Aorta (tissue), 5 donors: ENCODE measurements at places on chromosomes 3 and 15.

DNA sequence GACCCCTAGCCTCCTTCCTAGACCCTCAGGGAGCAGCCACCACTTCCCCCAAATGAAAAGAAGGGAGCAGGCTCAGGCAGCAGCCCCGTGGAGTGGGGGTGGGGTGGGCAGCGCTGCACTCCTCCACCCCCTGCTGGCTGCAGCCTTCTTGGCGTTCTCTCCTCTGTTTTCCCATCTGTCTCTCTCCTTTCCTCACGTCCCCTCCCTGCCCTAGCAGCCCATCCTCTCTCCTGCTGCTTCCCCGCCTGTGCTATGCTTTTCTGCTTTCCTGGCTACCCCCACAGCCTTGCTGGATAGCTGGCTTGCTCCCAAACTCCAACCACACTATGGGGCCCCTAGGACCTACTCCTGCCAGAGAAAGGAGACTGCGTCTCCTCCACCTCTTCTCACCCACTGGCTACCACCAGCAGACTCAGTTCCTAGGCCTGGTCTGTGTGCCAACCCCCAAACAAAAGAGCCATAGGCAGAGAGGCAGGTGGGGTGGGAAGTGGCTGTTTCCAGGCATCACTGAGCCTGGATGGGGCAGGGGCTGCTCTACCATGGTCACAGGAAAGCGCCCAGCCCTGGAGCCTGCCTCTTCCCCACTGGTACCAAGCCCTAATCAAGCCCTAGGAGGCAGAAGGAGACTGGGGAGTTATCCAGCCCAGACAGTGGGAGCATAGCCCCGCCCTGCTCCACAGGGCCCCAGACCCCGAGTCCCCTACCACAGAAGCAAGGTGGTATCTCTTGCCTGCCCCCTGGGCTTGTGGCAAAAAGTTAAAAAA is 3.4 kb upstream of the DISP2 start:
- no peaks in the 10 kb centered on the region for H3K4me1 ChIP-seq
- no peaks in the 10 kb centered on the region for H3K27me3 ChIP-seq
- H3K4me3 ChIP-seq, result no peak overlapping the region
- no peak overlapping the region for H3K27ac ChIP-seq
- no peaks in the 10 kb centered on the region for H3K36me3 ChIP-seq

DNA sequence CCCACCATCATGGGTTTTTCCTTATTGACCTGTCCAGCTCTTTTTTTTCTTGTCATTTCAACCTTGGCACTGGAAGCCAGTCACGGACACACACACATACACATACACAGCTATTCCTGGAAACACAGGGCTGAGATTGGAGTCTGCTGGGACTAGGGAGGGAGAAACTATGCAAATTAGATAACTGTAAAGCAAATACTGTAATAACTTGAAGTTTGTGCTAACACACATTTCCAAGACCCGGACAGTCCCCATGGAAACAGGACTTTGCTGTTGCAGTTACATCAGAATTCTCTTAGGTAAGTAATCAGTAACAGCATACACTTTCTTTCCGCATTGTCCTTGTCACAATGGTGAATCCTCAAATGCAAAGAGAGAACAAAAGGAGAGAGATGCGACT is 304.4 kb downstream of the KBTBD8 start:
- H3K27me3 ChIP-seq, result no peaks in the 10 kb centered on the region
- DNase-seq, result no peak
- no peak overlapping the region for H3K27ac ChIP-seq
- no peaks in the 10 kb centered on the region for H3K36me3 ChIP-seq

DNA sequence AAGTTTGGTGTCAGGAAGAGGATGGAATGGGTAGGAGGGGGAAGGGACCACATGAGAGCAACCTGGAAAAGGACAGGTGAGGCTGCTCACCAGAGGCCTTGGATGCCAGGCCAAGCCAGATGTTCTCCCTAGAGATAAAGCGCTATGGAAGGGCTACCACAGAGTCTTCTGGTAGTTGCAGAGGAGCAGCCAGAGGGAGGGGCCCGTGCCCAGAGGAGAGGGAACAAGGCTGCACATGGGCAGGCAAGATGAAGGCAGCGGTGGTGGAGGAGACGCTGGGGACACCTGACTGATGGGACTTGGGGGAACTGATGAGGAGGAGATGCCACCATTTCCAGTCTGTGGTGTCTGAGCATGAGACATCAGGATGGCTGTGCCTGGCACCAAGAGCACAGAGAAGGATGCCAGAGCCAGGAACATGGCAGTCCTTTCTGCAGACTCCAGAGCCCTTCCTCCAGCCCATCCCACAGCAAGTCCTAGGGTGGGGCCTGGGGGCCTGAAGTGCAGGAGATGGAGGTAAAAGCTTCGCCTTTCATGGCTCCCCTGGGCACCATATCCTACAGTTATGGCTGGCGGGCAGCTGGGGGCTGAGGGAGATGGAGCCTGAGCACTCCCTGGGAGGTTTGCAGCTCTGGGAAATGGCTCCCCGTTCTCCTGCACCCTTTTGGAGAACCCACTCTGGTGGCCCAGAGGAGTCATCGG is 103.0 kb downstream of the ETFA start:
- H3K4me3 ChIP-seq, result no peak overlapping the region
- H3K4me1 ChIP-seq, result no peaks in the 10 kb centered on the region
- H3K27me3 ChIP-seq, result no peaks in the 10 kb centered on the region
- H3K36me3 ChIP-seq, result peaks cover 2% of the 10 kb centered on the region

- H3K4me1 ChIP-seq, result peaks cover 3% of the 10 kb centered on the region
- H3K4me3 ChIP-seq, result no peak overlapping the region
- peaks cover 2% of the 10 kb centered on the region for H3K36me3 ChIP-seq
- H3K27me3 ChIP-seq, result no peaks in the 10 kb centered on the region
- H3K27ac ChIP-seq, result no peak overlapping the region
- no peak for DNase-seq
Observed at GRCh38 chr3:47291158-47291753, 8.5 kb downstream of the KLHL18 start.

- H3K4me3 ChIP-seq, result no peak overlapping the region
- H3K27me3 ChIP-seq, result no peaks in the 10 kb centered on the region
- H3K4me1 ChIP-seq, result no peaks in the 10 kb centered on the region
- no peak overlapping the region for H3K27ac ChIP-seq
- no peaks in the 10 kb centered on the region for H3K36me3 ChIP-seq
Observed at GRCh38 chr3:8305371-8305770, 196.3 kb upstream of the LMCD1 start.

GRCh38 chr3:10319804-10320203 is 1.1 kb downstream of the SEC13 start:
- H3K27me3 ChIP-seq, result no peaks in the 10 kb centered on the region
- peak overlapping the region; percentile 85 for H3K27ac ChIP-seq
- H3K36me3 ChIP-seq, result peaks cover 18% of the 10 kb centered on the region
- H3K4me1 ChIP-seq, result no peaks in the 10 kb centered on the region
- H3K4me3 ChIP-seq, result peak overlapping the region; percentile 95

- H3K36me3 ChIP-seq, result peaks cover under 1% of the 10 kb centered on the region
- DNase-seq, result no peak
- H3K4me3 ChIP-seq, result peak overlapping the region; percentile 68
- no peaks in the 10 kb centered on the region for H3K4me1 ChIP-seq
Observed at GRCh38 chr15:101651554-101652097, 555 bp downstream of the TM2D3 start.

- H3K4me1 ChIP-seq, result no peaks in the 10 kb centered on the region
- DNase-seq, result no peak
- no peak overlapping the region for H3K27ac ChIP-seq
- H3K4me3 ChIP-seq, result no peak overlapping the region
Observed at GRCh38 chr3:193210618-193211017, 30.4 kb upstream of the PLAAT1 start.

DNA sequence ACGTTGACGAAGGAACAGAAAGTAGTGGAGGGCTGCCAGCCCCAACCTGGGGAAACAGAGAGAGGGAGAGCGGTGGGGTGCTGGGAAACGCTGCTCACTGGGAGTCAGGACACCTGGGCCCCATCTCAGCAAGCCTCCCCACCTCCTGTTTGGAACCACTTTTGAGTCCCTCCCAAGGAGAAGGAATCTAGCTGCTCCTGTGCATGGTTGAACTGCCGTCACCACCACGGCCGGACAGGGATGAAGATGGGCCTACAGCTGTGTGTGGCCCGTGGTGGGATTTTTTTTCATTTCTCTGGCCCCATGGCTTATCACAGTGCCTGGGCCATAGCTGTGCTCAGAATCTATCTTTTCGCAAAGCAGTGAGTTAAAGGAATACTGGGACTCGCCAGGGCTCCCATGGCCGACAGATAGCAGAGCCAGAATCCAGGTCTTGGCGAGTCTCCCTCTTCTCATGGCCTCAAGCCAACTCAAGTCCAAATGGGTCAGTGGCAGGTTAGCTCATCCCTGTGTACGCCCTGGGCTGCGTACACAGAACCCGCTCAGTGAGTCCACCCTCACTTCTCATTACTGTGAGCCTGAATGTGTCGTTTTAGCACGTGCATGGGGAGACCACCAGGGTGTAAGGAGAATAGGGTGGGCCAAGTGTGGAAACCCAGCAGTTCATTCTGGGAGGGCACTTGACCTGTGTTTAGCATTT is 271.2 kb downstream of the FAM43A start:
- no peaks in the 10 kb centered on the region for H3K27me3 ChIP-seq
- H3K4me3 ChIP-seq, result no peak overlapping the region
- H3K36me3 ChIP-seq, result no peaks in the 10 kb centered on the region

GRCh38 chr3:119302697-119303551 is 8.7 kb downstream of the ARHGAP31 start:
- no peaks in the 10 kb centered on the region for H3K4me1 ChIP-seq
- no peak overlapping the region for H3K27ac ChIP-seq
- H3K4me3 ChIP-seq, result no peak overlapping the region
- H3K36me3 ChIP-seq, result no peaks in the 10 kb centered on the region

- no peak overlapping the region for H3K27ac ChIP-seq
- no peaks in the 10 kb centered on the region for H3K4me1 ChIP-seq
- H3K27me3 ChIP-seq, result no peaks in the 10 kb centered on the region
- H3K4me3 ChIP-seq, result no peak overlapping the region
- no peaks in the 10 kb centered on the region for H3K36me3 ChIP-seq
Observed at GRCh38 chr3:160778480-160778879, 22.4 kb downstream of the PPM1L start.

GRCh38 chr3:177051411-177051810 is 145.9 kb downstream of the TBL1XR1 start:
- H3K36me3 ChIP-seq, result no peaks in the 10 kb centered on the region
- H3K27me3 ChIP-seq, result no peaks in the 10 kb centered on the region
- H3K4me3 ChIP-seq, result no peak overlapping the region
- no peak for DNase-seq
- peaks cover 2% of the 10 kb centered on the region for H3K4me1 ChIP-seq

- no peak overlapping the region for H3K27ac ChIP-seq
- no peaks in the 10 kb centered on the region for H3K27me3 ChIP-seq
- no peak for DNase-seq
- no peak overlapping the region for H3K4me3 ChIP-seq
Observed at GRCh38 chr15:82040862-82041261, 5.0 kb downstream of the MEX3B start.

GRCh38 chr3:193857996-193858395 is 265.0 kb downstream of the OPA1 start:
- H3K36me3 ChIP-seq, result no peaks in the 10 kb centered on the region
- no peak overlapping the region for H3K27ac ChIP-seq
- H3K4me1 ChIP-seq, result no peaks in the 10 kb centered on the region

DNA sequence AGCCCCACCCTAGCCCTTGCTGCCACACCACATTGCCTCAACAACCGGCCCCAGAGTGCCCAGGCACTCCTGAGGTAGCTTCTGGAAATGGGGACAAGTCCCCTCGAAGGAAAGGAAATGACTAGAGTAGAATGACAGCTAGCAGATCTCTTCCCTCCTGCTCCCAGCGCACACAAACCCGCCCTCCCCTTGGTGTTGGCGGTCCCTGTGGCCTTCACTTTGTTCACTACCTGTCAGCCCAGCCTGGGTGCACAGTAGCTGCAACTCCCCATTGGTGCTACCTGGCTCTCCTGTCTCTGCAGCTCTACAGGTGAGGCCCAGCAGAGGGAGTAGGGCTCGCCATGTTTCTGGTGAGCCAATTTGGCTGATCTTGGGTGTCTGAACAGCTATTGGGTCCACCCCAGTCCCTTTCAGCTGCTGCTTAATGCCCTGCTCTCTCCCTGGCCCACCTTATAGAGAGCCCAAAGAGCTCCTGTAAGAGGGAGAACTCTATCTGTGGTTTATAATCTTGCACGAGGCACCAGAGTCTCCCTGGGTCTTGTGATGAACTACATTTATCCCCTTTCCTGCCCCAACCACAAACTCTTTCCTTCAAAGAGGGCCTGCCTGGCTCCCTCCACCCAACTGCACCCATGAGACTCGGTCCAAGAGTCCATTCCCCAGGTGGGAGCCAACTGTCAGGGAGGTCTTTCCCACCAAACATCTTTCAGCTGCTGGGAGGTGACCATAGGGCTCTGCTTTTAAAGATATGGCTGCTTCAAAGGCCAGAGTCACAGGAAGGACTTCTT is 39.1 kb downstream of the MESD start:
- no peak overlapping the region for H3K4me3 ChIP-seq
- H3K4me1 ChIP-seq, result no peaks in the 10 kb centered on the region
- DNase-seq, result no peak
- no peaks in the 10 kb centered on the region for H3K27me3 ChIP-seq
- no peak overlapping the region for H3K27ac ChIP-seq
- peaks cover 13% of the 10 kb centered on the region for H3K36me3 ChIP-seq

DNA sequence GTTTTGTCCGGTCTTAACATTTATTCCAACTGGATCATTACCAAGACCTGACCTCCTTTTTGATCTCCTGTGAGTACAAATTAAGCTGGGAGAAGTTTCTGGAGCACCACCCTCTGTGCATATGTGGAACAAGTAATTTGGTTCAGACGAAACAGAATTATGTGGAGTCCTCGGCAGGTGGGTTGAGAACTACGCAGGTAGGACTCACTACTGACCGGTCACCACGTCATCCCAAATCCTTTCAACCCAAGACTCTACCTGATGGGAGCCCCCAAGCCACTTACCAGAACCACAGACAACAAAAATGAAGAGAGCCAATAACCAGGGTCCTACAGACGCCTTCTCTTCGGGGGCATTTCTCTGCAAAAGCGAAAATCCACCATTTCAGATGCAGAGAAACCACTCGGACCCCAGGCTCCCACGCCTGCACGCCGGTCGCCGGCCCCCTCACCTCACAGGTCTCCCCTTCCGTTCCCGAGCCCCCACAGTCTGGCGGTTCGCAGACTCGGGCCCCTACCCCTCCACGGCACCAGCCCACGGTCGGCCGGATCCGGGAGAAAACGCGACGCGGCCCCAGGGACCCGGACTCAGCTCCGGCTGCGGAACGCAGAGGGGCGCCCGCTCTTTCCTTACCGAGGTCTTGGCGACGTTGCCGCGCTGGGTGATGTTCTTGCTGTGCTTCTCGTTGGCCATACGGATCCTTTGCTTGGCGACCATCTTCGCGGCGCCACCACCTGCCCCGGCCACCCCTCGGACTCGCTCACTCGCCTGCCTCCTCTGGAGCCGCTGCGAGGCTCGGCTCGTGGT is 674 bp downstream of the SERP1 start:
- no peaks in the 10 kb centered on the region for H3K27me3 ChIP-seq
- peak overlapping the region; percentile 90 for H3K4me3 ChIP-seq
- H3K36me3 ChIP-seq, result no peaks in the 10 kb centered on the region
- peak overlapping the region; percentile 89 for H3K27ac ChIP-seq
- no peaks in the 10 kb centered on the region for H3K4me1 ChIP-seq
- no peak for DNase-seq
